ENCODE measurements at places on chromosomes 4 and X. TPM values are rescaled to one million over a fixed set of nuclear protein-coding genes. Genes with fewer than 3 reads are reported as not detected.
A peak's percentile ranks its signal among the peaks of the same experiment; 100 is the strongest.

The CT55 gene
- total RNA-seq = not detected

DNA sequence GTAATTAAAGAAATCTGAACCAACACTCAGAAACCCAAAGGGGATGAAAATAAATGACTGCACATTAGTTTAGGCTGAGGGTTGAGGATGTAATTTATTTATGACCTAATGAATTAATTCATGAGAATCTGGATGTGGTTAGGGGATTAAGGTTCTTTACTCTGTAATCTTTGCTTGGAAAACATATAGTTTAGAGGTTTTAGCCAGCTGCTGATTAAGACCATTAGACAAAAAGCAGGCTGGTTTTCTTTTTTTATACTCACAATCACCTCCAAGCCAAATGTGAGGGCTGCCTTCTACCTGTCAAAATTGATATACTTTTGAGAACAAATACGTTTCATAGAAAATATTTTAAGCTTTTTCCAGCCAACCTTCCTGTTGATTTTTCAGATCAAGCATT is 2705.8 kb downstream of the PCDH7 start:
- no peaks in the 10 kb centered on the region for H3K36me3 ChIP-seq
- no peaks in the 10 kb centered on the region for H3K27me3 ChIP-seq
- H3K4me1 ChIP-seq = no peaks in the 10 kb centered on the region
- no peak overlapping the region for H3K4me3 ChIP-seq

The TMEM175 gene
- 42.4 TPM for total RNA-seq

The GUCY1B1 gene
- 21.9 TPM for total RNA-seq

DNA sequence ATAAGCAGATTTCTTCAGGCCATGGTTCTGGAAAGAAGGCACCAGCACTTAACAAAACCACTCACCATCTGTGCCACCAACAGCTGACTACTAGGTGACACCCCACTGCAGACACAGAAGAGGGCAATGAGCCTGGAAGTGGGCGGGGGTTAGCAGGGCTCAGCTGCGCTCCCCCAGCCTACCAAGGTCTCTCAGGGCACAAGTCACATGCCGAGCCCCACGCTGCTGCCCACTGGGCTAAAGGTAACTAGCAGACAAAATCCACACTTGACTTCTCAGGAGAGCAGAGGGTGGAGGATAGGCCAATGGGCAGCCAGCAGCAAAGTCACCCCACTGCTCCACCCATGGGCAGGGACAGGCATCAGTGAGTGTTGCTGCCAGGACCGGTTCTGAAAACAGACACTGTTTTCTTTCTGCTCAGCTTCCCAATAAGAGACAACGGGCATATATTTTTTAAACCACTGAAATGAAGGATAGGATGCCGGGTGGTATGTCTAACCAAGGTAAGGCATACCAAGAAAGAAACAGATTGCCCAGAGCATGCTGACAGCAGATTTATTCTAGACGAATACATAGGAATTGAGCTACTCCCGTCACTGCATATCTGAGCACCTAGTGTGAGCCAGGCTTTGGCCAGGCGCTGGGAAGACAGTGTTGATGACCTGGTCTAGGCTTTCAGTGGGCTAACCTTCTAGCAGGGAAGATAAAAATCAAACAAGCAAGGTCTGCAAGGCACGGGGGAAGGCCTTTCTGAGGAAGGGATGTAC is 20.1 kb downstream of the ACSL1 start:
- H3K27me3 ChIP-seq = no peaks in the 10 kb centered on the region
- H3K4me3 ChIP-seq = peak overlapping the region; percentile 37
- H3K4me1 ChIP-seq = peaks cover 21% of the 10 kb centered on the region

GRCh38 chr4:28548136-28548535 is 1687.5 kb downstream of the STIM2 start:
- H3K36me3 ChIP-seq = no peaks in the 10 kb centered on the region
- no peaks in the 10 kb centered on the region for H3K27me3 ChIP-seq
- no peaks in the 10 kb centered on the region for H3K4me1 ChIP-seq
- H3K27ac ChIP-seq = no peak overlapping the region
- no peak overlapping the region for H3K4me3 ChIP-seq
- no peak for DNase-seq

DNA sequence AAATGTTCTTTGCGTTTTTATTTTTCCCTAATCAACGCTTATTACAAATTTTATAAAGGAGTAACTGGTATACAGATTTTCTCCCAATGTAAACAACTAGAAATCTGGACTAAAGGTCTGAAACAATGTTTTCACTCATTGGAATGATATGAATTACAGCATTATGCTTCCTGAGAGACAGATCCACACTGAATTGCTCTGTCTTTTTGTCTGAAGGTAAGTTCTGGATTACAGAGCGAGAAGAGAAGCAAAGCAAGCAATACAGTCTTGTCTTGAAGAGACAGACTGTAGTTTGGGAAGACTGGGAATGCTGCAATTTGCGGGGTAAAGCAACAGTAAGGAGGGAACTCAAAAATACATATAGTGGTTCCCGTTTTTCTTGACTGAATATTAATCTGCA is 262.2 kb upstream of the PABPC4L start:
- H3K36me3 ChIP-seq = no peaks in the 10 kb centered on the region
- no peaks in the 10 kb centered on the region for H3K4me1 ChIP-seq
- no peak overlapping the region for H3K27ac ChIP-seq
- no peak for DNase-seq

GRCh38 chrX:107560041-107560440 is 68.3 kb upstream of the PRPS1 start:
- no peaks in the 10 kb centered on the region for H3K36me3 ChIP-seq
- DNase-seq = no peak
- no peaks in the 10 kb centered on the region for H3K27me3 ChIP-seq
- H3K27ac ChIP-seq = no peak overlapping the region
- H3K4me1 ChIP-seq = no peaks in the 10 kb centered on the region

The C4orf50 gene
- total RNA-seq = 0.12 TPM

DNA sequence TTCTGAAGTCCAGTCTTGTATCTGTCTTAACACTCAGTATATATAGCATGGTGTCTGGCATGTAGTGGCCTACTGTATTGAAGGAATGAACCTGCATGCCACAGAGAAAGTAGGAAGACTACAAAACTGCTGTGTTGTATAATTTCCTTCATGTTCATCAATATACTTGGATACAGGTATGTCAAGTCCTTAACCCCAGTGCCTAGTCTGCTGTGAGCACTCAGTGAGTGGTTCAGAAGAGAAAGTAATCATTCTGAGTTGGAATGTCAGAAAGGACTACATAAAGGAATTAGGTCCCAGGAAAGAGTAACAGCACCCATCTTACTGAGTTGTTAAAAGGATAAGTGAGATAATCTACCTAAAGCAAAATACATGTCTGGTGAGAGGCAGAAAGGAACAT is 32.0 kb downstream of the ABCE1 start:
- no peaks in the 10 kb centered on the region for H3K4me1 ChIP-seq
- no peak overlapping the region for H3K27ac ChIP-seq
- no peak overlapping the region for H3K4me3 ChIP-seq
- no peaks in the 10 kb centered on the region for H3K27me3 ChIP-seq
